ENCODE measurements at places on chromosomes 16 and 17.

- DNase-seq = no peak
Measured at GRCh38 chr17:40417258-40417608, 463 bp downstream of the TOP2A start.

- DNase-seq = no peak
Measured at GRCh38 chr17:45160447-45161287, 1.0 kb upstream of the HEXIM2 start.

DNA sequence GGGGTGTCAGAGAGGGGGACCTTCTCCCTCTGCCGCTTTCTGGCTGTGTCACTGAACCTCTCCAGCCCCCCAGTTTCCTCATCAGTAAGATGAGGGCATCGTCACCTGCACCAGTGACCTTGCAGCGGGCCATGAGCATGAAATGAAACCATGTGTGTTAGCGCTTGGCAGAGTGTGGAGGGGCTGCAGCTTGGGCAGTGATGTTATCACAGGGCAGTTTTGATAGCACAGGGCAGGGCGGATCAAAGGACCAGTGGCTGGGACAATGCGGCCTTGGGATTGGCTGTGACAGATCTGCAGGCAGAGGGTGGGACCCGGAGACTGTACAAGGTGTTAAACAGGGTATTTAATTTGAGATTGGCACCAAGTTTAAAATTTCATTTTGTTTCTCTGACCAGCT is 38.9 kb upstream of the NAT9 start:
- DNase-seq = no peak

DNA sequence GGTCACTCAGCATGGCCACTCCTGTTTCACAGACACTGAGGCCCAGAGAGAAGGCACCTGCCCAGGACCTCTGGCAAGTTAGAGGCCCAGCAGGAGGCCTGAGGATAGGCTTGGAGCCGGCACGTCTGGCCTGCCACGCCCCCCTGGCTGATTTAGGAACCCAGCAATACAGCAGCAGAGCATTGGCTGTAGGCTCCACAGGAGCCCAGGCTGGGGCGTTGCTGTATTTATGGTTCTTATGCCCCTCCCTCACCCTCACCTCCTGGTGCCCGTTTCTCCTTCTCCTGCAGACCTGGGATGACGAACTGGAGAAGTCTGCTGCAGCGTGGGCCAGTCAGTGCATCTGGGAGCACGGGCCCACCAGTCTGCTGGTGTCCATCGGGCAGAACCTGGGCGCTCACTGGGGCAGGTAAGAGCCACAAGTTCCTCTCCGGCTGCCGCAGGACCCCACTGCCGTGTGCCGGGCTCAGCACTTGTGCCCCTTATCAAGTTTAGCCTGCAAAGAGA is 25.8 kb downstream of the CRISPLD2 start:
- no peak for DNase-seq

- no peak for DNase-seq
Measured at GRCh38 chr16:86227041-86227440, 283.3 kb upstream of the FOXF1 start.

- DNase-seq = no peak
Measured at GRCh38 chr16:11621539-11621919, 34.8 kb upstream of the LITAF start.

- DNase-seq = no peak
Measured at GRCh38 chr17:48175692-48176470, 68.3 kb downstream of the SNX11 start.

DNA sequence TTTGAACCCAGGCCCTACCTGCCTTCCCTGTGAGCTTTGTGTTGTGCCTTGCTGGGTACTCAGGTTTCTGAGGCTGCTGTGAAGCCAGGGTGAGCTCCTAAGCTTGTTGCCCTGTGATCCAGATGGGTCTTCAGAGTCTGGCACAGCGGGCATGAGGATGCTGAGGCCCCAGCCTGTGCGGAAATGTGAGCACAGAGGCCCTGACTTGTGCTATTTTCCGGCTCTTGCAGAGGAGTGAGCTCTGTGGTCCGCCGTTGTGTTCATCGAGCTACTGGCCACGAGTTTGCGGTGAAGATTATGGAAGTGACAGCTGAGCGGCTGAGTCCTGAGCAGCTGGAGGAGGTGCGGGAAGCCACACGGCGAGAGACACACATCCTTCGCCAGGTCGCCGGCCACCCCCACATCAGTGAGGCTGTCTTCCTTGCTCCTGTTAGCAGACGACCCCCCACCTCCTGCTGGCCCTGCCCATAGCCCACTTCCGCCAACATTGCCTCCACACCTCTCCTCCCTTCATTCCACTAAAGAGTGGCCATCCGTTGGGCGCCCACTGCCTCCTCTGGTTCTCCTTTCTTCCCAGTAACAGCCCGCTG is 2.7 kb downstream of the PHKG2 start:
- no peak for DNase-seq

GRCh38 chr17:27180322-27180721 is 113.6 kb upstream of the WSB1 start:
- no peak for DNase-seq

GRCh38 chr16:12484972-12485371 is 318.7 kb downstream of the CPPED1 start:
- DNase-seq = no peak

- DNase-seq = no peak
Measured at GRCh38 chr16:48918520-48919258, 308.7 kb upstream of the N4BP1 start.

DNA sequence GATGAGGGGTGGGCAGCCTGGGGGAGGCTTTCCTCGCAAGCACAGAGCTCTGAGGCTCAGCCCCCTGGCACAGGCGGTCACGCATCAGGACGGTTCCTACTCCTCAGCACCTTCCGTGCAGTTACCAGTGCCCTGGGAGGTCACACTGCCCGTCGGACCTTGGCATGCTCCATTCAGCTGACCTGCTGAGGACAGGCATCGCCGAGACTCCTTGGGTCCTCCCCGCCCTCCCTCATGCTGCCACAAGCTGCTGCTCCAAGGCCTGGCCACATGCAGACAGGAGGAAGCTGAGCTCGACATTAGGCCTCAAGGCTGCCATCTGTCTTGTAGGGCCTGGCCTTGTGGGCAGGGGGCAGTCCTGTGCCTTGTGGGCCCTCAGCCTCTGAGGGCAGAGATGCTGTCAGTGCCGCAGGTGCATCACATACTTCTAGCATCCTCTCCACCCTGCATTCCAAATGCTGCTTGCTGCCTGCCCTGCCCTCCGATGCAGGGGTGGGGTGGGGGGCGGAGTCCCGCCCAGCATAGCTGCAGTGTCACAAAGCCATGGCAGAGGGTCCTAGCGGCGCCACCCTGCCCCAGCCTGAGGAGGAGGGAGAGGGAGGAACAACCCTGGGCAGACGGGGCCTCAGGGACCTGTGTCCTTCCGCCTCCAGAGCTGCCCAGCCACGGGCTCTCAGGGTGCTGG is 9.3 kb downstream of the C16orf90 start:
- DNase-seq = no peak

DNA sequence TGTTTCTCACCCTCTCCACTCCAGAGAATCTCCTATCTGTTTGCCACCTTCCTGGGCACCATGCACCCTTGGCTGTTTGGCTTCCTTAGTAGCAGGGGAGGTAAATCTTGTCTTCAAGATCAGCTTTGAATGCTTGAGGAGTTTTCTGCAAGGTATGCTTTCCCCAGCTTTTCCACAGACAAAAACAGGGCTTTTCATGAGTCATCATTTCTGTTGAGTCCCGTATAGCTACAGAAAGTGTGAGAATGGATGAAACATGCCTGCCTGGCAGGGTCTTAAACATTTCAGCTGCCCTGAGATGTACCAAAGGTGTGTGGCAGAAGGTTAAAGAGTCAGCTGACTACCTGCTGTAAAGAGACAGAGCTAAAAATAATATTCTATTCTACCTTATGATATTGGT is 875.2 kb upstream of the EEF2KMT start:
- DNase-seq = no peak

- DNase-seq = no peak
Measured at GRCh38 chr17:17623904-17624303, 32.4 kb upstream of the PEMT start.

GRCh38 chr16:57534337-57534880 is 2.0 kb downstream of the CCDC102A start:
- DNase-seq = no peak

DNA sequence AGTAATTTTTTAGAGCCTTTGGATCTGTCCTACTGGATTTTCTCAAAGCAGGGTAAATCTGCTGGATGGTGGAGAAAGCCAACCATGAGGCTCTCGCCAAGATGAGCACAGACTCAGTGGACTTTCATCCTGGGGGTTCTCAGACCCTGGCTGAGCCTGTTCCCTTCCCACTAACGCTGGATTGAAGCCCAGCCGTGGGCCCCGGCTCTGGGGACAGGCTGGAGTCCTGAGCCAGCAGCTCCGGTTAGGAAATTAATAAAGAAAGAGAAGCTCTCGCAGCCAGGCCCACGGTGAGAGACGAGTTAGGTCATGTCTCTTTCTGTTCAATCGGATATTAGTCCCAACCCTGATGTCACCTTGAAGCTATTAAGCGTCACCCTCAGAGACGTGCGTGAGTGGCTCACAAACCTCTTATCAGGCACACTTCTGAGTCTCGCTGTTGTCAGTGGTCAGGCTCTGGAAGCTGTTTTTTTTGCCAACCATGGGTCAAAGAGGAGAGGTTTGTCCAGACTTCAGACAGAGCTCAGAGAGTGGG is 27.1 kb downstream of the MEOX1 start:
- no peak for DNase-seq

DNA sequence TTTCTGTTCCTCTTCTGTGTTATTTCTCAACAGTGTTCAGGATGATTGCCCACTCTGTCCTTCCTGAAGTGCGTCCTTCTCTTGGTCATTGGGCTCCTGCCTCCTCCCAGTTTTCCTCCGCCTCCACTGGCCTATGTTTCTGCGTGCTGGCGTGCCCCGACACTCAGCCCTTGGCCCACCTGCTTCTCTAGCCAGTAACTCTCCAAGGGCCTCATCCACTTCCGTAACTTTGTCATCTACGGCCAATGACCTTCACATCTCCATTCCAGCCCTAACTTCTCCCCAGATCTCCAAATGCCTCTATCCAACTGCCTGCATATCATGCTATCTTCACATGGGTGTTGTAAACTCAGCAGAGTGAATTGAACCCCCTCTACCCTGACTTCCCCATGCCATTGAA is 39.6 kb upstream of the RPL38 start:
- DNase-seq = no peak
